Nephron progenitor cell (in vitro differentiated cells): ENCODE measurements at places on chromosomes 2 and 18.

GRCh38 chr18:2444201-2444875 lies 127.0 kb downstream of the METTL4 start:
- no peak for DNase-seq

GRCh38 chr18:79424008-79424565 lies 28.4 kb downstream of the NFATC1 start:
- DNase-seq: no peak

GRCh38 chr2:192645811-192646598 lies 451.3 kb upstream of the TMEFF2 start:
- DNase-seq: no peak

GRCh38 chr2:43375746-43376522 lies 149.5 kb upstream of the ZFP36L2 start:
- no peak for DNase-seq

DNA sequence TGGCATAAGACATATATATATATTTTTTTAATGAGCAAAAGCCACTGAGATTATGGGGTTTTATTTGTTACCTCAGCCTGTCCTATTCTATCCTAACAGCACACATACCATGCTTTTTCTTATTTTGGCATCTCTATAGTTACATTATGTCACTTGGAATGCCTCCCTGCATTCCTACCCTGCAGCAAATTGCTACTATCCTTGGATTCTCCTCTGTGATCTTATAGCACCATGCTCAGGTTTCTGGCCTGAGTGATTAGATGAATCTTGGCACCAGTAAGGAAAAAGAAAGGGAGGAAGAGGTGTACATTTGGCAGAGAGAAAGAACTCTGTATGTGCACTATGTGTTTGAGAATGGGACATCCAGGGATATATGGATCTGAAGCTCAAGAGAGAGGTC lies 86.3 kb upstream of the PELI1 start:
- no peak for DNase-seq

GRCh38 chr18:22238036-22238435 lies 68.6 kb downstream of the GATA6 start:
- no peak for DNase-seq

DNA sequence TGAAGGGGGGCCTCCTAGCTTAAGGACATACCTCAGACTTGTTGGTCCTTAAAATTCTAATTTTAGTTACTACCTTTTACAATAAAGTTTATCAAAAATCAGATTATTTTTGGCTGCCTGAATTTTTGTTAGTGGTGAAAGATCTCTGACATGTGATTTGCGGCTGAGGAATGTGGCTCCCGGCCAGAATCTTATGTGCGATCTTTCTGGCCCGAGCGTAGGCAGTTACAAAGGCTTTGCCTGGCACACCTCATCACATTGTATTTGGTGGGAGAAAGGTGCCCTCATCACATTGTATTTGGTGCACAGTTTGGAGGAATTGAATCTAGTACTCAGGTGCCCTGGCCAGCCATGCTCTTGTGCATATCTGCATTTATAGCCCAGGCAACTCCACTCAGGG lies 289.1 kb downstream of the GULP1 start:
- DNase-seq: no peak

DNA sequence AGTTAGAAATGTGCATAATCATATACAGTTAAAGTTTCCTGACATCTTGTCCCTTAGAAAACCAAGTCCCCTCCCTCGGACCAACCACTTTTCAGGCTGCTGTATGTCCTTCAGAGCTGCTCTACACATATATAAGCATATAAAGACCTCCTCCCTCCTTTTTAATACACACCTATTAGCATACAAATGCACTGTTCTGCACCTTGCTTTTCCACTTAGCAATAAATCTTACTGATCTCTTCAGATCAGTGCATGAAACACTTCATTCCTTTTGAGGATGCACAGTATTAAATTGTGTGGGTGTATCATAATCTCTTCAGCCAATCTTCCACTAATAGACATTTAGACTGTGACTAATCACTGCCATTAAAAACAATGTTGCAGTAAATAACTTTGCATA lies 79.8 kb downstream of the CNTNAP5 start:
- no peak for DNase-seq

- no peak for DNase-seq
Observed at GRCh38 chr2:33391529-33392255, 84.8 kb upstream of the RASGRP3 start.

- no peak for DNase-seq
Observed at GRCh38 chr2:121298476-121298875, 13.5 kb upstream of the TFCP2L1 start.

DNA sequence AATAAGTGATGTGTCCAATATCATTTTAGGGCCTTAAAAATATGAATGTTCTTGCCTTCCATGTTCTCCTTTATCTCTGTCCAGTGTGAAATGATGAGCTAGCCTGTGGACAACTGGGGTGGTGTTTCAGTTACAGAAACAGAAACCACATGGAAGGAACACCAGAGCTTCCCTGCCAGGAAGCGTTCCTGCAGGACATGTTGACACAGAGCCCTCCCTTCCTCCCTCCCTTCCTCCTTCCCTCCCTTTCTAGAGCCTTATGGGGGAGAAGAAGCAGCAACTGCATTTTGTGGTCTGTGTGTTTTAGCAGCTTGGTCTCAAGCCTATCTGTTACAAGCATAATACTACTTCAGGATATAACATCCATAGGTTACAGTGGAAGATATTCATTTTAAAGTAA lies 539.7 kb upstream of the NETO1 start:
- DNase-seq: no peak

GRCh38 chr2:74625658-74626425 lies 22.3 kb downstream of the M1AP start:
- DNase-seq: no peak

- no peak for DNase-seq
Observed at GRCh38 chr2:100799686-100800085, 20.3 kb upstream of the NPAS2 start.

GRCh38 chr2:164898475-164898874 lies 56.9 kb downstream of the SLC38A11 start:
- DNase-seq: no peak

DNA sequence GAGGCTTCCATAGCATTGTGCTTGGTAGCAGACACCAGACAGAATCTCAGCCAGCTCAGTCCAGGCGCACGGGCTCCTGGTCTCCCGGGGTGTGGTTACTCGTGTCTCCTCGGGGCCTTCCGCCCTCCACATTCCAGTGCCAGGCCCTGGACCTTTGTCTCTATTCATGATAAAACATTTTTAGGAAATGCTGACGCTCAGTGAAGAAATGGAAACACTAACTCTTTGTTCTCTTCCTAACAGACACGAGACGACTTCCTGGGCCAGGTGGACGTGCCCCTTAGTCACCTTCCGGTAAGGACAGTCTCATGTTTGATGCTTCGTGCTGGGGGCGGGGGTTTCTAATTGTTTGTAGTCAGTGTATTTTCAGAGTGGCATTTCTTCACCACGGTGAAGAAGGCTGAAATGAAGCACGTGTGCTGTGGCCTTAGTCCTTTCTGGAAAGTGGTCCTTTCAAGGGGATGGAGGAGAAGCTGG lies 271.8 kb downstream of the NEDD4L start:
- DNase-seq: no peak

GRCh38 chr2:127107622-127107999 lies 657 bp upstream of the BIN1 start:
- no peak for DNase-seq

- DNase-seq: no peak
Observed at GRCh38 chr2:21774691-21775368, 651.1 kb downstream of the TDRD15 start.

GRCh38 chr2:62567669-62568068 lies 61.7 kb upstream of the TMEM17 start:
- DNase-seq: no peak

DNA sequence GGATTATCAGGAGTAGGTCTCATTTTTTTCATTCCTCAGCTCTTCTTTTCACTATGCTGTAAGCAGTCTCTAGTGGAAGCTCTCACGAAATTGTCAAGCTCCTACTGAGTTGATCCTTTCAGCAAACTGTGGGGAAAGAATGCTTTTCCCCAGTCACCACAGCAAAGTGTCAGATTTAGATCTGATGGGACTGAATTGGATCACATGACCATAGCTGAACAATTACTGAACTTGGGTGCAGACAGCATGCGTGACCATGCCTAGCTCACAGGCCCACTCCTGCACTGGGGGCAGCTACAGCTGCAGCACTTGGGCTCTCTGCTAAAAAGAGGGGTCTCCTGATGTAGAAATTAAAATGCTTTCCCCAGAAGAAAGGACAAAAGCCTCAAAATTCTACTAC lies 3.1 kb downstream of the ARHGAP15 start:
- DNase-seq: no peak

- DNase-seq: no peak
Observed at GRCh38 chr18:27600245-27600644, 415.1 kb upstream of the CHST9 start.

DNA sequence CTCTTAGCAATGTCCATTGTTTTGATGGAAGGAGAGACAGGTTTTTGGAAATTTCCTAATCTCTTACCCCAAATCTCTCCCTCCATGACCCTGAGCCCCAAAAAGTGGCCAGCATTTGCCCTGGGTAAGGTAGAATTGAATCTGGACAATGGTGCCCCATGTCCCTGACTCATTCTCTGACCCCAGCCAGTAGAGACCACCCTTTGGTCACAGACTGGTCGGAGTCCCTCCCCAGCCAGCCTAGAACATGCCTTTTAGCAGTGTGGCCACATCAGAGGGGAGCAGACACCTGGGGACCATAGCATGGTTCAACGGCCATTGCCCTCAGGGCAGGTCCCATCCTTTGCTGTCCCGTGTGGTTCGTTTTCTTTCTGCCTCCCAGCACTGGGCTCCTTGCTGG lies 6.5 kb upstream of the NT5DC4 start:
- no peak for DNase-seq

- DNase-seq: no peak
Observed at GRCh38 chr2:206990360-206990759, 51.0 kb downstream of the CPO start.

- no peak for DNase-seq
Observed at GRCh38 chr2:64587561-64587960, 63.4 kb downstream of the AFTPH start.

DNA sequence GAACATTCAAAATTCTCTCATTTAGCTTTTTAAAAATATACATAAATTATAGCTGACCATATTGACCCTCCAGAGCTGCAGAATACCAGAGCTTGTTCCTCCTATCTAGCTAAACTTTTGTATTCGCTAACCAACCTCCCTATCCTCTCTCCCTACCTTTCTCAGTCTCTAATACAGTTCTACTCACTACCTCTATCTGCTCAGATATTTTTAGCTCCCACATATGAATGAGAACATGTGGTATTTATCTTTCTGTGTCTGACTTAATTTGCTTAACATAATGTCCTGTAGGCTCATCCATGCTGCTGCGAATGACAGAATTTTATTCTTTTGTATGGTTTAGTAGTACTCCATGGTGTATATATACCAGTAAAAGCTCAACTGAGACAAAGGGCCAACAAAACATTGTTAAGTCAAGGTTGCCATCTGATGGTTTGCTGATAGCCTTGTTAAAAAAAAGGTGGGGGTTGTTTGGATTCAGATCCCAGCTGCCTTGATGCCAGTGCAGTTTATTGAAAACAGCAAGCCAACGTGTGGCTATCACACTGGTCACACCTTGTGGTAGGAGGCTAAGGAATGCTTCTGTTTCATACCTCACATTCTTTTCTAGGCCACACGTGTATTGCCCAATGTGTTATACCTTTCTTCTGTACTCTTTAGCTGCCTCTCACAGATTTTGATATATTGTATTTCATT lies 101.5 kb downstream of the VWA3B start:
- no peak for DNase-seq

DNA sequence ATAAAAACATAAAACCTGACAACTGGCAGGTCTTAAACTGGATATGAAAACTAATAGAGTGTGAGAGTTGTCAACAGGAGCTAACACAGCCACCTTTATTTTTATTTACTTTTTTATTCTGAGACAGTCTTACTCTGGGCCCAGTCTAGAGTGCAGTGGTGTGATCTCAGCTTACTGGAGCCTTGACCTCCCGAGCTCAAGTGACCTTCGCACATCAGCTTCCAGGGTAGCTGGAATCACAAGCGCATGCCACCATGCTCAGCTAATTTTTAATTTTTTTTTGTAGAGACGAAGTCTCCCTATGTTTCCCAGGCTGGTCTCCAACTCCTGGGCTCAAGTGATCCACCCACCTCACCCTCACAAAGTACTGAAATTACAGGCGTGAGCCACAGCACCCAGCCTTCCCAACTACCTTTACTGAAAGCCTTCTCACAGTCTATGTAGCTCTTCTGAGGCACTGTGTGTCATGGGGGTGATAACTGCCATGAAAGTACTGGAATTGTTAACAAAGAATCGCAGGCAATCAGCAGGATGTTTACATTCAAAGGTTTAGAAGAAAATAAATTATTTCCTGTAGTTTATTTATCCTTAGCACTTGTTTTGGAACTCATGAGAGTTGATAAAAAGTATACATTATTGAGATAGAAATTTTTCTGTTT lies 24.3 kb downstream of the GDF7 start:
- no peak for DNase-seq

- DNase-seq: no peak
Observed at GRCh38 chr2:161131074-161131680, 29.1 kb upstream of the TANK start.

- no peak for DNase-seq
Observed at GRCh38 chr2:24915796-24916195, 4.2 kb downstream of the ADCY3 start.

- no peak for DNase-seq
Observed at GRCh38 chr2:16362611-16363010, 303.0 kb downstream of the CYRIA start.

DNA sequence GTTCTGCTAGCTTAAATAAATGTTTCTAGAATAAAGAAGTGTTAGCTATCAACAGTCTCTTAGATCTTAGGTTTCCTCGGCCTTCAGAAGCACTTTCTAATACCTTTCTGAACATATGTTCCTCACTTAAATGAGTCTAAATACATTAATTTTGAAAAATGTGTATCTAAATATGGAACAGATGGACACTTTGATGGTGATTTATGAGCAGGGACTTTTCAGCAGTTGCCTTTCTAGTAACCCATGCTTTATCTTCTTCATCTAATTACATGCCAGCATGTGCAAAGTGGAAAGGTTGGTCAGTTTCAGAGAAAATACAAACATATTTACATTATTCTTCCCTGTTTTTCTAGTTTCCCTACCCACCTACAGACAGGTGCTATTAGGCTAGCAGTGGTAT lies 797.0 kb upstream of the CHAC2 start:
- DNase-seq: no peak

- DNase-seq: no peak
Observed at GRCh38 chr18:21203126-21203525, 38.9 kb upstream of the GREB1L start.

DNA sequence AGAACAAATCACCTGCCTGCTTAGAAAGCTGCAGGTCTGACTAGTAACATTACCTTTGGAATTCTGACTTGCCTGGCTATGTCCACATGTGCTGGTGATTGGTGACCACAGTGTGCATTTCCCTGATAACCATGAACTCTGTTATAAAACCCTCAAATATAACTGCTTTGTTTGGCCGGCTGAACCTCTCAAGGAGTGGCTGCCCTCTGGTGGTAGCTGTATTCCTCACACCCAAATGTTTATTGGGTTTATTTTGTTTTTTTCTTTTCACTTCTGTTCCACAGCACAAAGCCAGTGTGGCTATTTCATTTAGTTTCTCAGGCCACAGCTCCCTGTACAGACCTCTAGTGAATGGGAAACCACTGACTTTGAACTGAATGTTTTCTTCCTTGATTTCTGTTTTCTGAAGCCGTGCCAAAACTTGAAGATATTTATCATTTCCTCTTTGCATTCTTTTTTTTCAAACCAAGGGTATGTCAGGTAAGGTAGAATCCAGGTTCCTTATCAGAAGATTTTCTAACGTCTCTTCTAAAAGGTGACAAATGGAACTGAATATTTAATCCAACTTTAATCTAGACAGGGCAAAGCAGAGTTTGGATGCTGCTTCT lies 549.0 kb upstream of the VRK2 start:
- DNase-seq: peak; percentile 64
